Stimulated activated CD8-positive, alpha-beta memory T cell treated with anti-CD3 and anti-CD28 coated beads, Interleukin-4, amount 100 ng/mL, for 4 hours (primary cell): ENCODE measurements at places on chromosomes 5 and 9.

DNA sequence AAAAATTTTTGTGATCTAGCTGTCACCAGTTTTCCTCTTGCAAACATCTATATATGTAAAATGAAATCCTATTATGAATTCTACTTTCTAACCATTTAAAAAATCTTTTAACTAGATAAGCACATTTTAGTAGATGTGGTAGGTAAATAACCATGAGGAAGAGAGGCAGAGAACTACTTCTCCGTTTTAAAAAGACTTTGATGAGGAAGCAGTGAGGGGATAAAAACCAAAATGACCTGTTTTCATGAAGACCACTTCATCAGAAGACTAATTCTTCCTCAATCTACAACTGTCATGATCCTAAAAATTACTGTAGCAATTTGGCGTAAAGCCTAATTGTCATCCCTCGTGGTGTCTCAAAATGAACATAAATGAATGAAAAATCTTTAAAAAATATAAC lies 15.7 kb upstream of the ERBIN start:
- no peak for DNase-seq

- DNase-seq: no peak
Observed at GRCh38 chr9:124613849-124614248, 106.7 kb upstream of the NR5A1 start.

DNA sequence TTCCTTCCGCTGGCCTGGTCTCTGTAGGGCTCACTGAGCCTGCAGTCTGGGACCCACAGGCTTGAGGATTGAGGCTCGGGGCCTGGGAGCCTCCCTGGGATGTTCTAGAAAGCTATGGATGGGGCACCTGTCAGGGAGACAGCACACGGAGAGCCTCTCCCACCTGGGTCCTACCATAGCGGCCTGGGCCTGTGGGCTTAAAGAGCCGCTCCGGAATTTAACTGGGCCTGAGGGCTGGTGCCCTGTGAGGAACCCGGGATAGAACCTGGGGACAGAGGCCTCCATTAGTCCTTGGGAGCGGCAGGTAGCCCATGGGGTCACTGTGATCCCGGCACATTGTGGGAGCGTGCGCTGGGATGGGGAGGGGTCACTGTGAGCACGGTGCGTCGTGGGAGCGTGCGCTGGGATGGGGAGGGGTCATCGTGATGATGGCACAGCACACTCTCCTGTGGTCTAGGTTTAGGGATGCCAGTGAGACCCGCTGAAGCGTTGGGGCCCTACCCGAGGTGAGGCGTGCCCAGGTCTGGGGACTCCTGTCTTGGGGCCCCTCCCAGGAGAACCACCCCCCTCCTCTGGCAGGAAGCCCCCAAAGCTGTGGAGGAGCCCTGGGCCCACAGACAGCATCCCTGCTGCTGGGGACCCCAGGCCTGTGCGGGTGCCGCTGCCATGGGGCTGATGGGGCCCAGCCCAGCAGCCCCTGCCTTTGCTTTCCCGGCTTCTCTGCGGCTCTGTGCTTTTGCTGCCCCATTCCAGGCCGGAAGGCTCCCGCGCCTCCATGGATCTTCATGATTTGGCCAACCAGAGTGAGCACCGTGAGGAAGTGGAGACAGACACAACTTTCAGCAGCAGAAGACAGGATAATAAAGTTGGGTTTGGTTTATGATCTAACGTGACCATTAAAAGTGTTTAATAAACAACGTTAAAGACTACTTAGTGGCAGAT lies 3.4 kb upstream of the CEP72 start:
- DNase-seq: no peak

DNA sequence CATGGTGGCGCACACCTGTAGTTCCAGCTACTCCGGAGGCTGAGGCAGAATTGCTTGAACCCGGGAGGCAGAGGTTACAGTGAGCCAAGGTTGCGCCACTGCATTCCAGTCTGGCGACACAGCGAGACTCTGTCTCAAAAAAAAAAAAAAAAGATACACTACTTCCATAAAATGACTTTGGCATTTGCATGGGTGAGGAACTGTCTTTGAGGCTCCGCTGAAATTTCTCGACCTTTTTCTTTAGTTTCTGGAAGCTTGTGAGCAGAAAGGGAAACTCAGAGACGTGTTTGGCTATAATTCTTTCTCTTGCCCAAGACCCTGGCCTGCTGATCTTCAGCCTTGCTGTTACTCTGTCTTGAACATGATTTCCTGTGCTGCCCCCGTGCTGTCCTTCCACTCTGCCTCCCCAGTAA lies 37.3 kb downstream of the SPIN1 start:
- DNase-seq: no peak

- no peak for DNase-seq
Observed at GRCh38 chr5:176553260-176554085, 4.3 kb downstream of the CDHR2 start.

DNA sequence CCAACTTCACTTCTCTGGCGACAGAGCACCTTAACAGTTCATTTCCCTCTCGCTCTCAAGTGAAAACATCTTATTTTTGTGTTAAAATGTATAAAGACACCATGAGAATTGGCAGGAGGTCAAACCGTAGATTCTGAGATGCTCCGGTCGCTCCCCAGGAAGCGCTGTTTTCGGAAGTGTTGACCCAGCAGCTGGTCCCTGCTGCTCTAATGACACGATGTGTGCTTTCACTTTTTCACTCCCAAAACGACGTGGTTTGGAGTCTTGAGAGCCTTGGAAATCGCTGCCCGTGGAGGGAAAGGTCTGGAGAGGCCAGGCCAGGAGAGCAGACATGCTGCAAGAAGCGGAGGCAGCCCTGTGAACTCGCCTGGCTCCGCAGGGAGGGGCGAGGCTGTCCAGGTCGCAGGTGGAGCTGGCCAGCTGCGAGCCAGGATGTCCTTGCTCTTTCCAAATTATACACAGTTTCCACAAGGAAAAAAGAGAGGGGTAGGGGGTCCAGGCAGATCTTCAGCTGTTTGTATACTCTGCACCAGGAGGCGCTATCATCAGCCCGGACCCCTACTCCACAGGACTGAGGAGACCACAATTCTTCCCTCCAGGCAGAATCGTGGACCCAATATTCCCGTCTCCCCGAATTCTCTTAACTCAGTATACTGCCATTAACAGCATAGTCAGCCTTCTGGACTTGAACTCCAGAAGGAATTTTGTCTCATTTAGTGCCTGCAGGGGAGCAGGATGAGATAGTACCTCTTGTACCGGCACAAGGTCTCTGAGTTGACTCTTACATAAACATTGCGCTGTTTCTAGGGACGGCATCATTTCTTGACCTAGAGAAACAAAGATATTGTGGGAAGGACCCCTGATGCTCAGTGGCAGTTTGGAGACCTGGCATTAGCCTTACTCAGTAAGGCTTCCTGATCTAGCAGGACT lies 248.6 kb upstream of the ANKRD55 start:
- no peak for DNase-seq

GRCh38 chr5:143759396-143760130 lies 52.4 kb upstream of the HMHB1 start:
- no peak for DNase-seq

DNA sequence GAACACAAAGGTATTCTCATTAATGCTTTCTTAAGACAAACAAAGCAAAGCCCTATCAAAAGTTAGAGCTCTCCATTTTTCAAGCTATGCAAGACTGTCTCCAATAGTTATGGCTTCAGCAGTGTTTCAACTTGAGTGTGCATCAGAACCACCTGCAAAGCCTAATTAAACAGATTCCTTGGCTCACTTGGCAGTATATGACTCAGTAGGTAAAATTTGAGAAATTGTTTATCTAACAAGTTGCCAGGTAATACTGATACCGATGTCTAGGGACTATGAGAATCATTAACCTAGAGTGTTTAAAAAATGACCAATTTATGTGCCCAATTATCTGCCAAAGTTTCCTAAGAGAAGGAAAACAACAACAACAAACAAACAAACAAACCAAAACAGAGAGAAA lies 60.3 kb upstream of the PARP8 start:
- DNase-seq: no peak
